ENCODE measurements at places on chromosomes 5 and 9.

GRCh38 chr5:11084111-11084510 lies 323.1 kb upstream of the DAP start:
- no peak for DNase-seq

GRCh38 chr9:120740132-120740531 lies 25.9 kb upstream of the MEGF9 start:
- no peak for DNase-seq

GRCh38 chr5:96875791-96876291 lies 459 bp upstream of the ERAP2 start:
- DNase-seq: no peak

GRCh38 chr9:18184401-18184800 lies 289.6 kb upstream of the ADAMTSL1 start:
- DNase-seq: no peak

GRCh38 chr5:109701792-109702191 lies 12.1 kb downstream of the MAN2A1 start:
- DNase-seq: no peak

DNA sequence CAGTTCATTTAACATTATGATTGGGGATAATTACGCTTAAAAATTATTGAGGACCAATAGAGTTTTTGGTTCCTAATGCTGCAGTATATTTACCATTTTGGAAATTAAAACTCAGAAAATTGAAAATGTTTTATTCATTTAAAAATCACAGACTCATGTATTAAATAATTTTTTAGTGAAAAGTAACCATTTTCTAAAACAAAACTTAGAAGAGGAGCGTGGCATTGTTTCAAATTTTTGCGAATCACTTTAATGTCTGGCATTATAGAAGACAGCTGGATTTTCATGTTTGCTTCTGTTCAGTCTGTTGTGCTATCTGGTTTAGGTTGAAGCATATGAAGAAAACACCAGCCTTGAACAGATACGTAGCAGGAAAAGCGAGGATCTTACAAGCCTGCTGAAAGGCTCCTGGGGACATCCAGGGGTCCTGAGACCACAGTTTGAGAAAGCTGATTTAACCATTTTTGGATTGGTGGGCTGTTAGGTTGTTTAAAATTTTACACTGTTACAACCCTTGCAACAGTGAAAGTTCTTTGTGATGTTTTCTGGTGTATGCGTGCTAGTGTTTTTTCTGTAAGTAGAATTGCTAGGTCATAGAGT lies 1.6 kb downstream of the ZFYVE16 start:
- DNase-seq: peak; percentile 42

Measured in inflammatory macrophage (primary cell).